ENCODE measurements at places on chromosomes 12 and 14.

DNA sequence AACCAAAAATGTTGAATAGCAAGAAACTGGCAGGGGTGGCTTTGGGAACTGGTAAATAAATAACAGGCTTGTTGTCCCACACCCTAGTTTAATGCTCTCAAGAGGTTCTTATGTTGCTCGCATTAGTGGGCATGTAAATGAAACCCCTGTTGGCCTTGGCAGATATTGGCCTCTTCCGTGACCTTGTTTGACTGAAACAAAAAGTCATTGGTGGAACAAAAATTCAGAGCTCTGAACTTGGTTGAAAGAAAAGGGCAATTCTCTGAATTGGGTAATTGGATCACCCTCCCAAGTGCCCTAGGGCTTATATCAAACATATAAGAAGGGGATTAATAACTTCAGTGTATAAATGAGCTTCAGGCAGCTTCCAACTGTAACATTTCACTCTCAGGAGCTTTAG is 426.2 kb downstream of the ZFP36L1 start:
- no peak for DNase-seq

DNA sequence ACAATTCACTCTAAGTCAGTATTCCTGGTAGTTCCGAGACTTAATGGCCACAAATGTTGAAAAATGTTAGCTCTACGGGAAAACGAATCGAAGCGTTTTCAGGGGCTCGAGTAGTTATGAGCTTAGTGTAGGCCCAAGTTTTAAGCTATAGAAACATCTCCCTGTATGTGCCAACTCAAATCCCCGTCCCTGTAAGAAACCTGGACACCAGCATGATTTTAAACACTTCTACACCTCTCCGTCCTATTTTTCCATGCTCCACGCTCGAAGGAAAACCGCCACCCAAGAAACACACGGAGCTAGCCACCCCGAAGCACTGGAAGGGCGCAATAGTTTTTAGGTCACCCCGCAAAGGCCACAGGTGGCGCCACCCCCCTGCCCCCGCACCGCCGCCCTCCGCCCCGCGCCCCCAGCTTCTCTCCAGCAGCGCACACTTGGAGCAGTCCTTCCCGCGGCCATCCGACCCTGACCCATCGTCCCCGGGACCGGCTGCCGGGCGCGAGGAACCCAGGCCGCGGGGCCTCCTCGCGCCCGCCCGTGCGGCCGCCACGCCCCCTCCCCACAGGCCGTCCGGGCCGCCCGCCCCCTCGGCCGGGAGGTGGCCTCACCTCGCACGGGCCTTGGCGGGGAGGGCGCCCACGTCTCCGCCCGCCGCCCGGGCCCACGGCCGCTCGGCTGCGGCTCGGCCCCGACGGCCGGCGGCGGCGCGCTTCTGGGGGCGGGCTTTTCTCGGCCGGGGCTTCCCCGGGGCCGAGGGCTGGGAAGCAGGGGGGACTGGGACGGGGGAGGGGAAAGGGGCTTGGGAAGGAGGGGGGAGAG is 522 bp downstream of the R3HDM2 start:
- DNase-seq: no peak

DNA sequence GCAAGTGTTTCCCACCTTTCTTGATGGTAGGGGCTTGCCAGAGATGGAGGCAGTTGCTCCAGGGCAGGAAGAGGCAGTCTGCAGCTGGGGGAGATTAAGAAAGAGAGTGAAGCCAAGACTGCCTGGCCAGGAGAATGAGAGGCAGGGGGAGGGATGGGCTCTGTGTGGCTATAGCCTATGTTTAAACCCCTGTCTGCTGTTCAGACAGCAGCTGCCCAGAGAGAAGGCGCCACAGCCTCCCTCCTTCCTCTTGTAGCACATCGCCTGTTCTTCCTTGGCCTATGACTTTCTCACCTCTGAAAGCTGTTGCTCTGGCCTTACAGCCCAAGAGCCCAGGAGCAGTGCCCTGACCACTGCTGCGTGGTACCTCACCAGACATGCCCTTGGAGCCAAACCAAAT is 61.7 kb downstream of the EMP1 start:
- no peak for DNase-seq

GRCh38 chr12:70628701-70629480 is 8.3 kb downstream of the PTPRB start:
- DNase-seq: no peak

DNA sequence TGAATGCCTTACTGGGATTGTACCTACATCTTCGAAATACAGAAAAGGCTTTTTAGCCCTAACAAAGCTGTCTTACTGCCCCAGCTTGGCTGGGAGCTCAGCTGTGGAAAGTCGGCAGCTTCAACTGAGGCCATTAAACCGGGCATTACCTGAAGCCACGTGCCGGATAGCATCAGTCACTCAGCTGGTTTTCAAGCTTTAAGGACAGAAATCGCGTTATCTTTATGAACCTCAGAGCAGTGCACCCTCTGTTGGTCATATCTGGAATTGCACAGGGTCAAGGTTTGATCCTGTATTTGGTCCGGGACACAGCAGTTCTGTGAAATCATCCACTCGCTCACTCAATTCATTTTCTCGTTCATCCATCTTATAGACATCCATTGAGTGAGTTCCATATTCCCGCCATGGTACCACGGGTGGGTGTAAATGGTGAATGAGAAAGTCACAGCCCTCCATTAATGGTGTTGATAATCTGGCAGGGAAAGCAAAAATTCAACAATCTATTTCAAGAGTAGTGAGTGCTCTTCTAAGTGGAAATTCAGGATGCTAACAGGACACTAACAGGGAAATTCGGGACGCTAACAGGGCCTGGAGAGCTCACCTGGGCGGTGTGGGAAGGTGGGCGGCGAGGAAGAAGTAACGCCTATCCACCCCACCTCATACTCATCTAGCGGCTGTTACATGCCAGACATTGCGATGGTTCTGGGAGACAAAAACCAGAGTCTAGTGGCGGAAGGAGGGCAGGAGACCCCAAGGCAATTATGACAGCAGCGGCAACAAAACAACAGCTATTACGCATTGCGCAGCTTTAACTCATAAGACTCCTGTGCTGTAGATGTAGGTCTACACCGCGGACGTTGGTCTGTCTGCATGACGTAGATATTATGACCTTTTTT is 60.6 kb upstream of the TCL1A start:
- DNase-seq: peak; percentile 18

DNA sequence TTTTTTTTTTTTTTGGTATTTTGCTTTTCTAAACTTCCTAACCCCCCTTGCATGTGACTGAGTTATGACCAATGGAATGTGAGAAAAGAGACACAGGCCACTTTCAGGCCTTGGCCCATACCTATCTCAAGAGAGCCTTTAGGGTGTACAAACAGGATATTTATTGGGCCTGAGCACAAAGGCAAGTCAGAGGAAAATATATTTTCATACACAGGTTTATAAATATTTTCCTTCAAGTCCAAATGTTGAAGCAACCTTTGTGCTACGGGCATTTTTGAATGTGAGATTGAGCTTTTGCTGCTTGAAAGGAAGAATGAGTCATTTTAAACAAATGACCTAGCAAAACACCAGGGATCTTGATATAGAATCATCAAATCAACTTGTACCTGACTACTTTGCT is 228.6 kb upstream of the E2F7 start:
- DNase-seq: no peak

GRCh38 chr14:89911010-89911919 is 43.3 kb downstream of the EFCAB11 start:
- DNase-seq: no peak
